Gastroesophageal sphincter (tissue), 4 donors: ENCODE measurements at places on chromosomes 12 and 14. TPM values are rescaled to one million over a fixed set of nuclear protein-coding genes. Genes with fewer than 3 reads are reported as not detected.

The KLRB1 gene
- total RNA-seq, result 0.20 TPM

- ATAC-seq, result no peak
Measured at GRCh38 chr14:60349663-60350365, 100.8 kb downstream of the PPM1A start.

GRCh38 chr12:72286526-72286925 is 14.4 kb downstream of the TRHDE start:
- no peak for ATAC-seq

DNA sequence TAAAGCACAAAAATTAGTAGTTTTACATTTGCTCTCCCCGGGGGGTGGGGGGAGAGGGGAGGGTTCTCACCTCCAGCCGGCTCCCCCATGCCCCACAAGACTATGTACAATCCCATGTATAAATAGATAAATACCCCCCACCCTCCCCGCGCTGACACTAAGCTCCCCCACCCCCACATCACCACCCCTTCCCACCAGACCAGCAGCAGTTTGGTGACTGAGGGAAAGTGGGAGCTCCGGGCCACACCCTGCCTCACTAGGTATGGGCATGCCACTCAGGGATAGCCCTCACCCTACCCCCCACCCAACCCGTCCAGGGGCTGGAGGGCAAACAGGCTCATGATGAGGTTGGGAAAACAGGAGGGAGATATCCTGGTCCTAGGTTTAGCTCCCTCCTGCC is 1.9 kb upstream of the PRKAG1 start:
- no peak for ATAC-seq

DNA sequence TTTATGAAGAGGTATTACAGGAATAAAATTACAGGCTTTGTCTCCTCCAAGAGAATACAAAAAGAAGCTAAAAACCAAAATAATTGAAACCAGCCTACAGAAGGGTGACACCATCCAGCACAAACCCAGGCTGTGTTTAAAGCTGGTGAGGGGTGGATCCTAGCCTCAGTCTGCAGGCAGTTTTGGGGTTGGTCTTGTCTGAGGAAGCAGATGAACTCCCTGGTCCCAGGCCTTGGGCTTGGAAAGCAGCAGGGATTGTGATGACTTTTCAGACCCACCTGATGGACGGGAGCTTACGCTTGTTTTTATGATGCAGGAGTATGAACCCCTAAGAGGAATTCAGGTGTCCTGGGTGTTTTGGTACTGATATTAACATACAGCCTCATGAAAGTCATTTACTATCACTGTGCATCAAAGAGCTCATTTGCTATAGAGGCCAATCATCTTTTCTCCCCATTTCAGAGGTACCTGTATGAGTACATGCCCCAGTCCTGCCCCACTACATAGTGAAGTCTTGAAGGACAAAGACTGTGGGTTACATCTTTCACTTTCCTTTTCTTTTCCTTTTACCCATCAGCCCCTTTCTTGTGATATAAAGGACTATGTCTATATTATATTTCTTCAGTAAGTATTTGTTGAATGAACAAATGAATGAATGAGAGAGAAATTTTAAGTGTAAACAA is 18.1 kb downstream of the PRICKLE1 start:
- no peak for ATAC-seq

GRCh38 chr12:123498126-123498825 is 35.2 kb downstream of the RILPL1 start:
- no peak for ATAC-seq
